ENCODE measurements at places on chromosomes 12 and 14.

DNA sequence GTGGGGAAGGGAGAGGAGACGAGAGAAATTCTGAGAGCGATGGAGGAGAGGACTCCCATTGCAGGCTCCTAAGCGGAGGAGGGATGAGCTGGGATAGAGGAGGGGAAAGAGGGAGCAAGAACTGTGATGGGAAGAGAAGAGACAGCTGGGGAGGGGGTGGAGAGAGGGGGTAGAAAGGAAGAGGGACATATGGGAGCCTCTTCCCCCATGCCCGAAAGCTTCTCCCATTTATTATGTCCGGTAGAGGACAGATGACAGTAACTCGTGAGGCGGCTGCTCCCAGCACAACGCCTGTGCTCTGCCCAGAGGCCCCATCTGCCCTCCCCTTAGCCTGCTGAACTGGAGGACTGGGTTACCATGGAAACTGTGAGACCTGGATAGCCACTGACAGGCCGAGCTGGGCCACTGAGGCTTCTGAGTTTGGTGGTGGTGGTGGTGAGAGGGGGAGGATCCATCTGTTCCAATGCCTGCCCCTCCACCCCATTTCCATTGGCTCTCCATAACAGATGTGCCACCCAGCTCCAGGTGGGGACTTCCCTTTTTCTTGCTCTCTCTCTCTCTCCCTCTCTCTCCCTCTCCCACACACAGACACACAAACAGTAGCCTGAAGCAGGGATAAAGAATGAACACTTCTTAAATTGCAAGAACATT lies 8.3 kb downstream of the CPNE6 start:
- DNase-seq = no peak

DNA sequence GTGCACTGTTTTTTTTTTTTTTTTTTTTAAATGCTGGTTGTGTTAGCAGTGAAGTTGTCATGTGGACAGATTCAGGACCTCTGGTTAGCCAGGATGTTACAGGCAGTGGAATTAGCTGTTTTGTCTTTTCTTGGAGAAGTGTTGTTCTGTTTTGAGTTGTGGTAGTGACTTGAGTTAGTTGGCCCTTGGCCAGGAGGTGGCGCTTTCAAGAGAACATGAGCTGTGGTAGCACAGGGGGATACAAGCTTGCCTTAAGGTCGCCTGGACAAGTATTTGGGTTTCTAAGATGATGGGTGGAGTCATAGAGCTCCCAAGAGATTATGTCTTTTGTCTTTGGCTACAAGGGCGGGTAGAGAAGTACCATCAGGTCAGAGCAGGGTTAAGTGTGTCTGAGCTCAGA lies 33.3 kb upstream of the CCDC198 start:
- no peak for DNase-seq

- DNase-seq = no peak
Observed at GRCh38 chr12:31235868-31236395, 90.0 kb downstream of the SINHCAF start.

- no peak for DNase-seq
Observed at GRCh38 chr12:62259631-62259992, 592 bp upstream of the USP15 start.

- DNase-seq = no peak
Observed at GRCh38 chr14:61451491-61451890, 130.1 kb downstream of the PRKCH start.

GRCh38 chr12:91968777-91969171 lies 176.9 kb downstream of the BTG1 start:
- DNase-seq = no peak

DNA sequence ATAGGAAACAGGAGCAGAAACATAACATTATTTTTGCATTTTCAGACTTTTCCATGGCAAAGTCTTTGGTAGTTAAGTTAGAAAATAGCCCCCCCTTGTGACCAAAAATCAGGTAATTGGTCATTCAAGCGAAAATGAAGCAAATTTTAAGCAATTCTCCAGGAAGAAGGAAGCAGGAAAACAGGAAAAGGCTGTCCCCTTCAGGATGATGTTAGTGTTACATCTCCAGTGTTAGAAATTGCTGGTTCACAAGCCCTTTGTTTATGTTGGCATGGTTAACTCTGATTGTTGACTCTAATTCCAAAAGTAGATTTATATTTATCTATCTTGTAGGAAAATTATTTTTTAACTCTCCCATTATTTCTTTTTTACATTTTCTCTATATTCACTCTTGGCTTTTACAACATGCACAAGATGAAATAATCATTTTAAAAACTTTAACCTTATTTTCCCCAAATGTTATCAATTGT lies 18.8 kb upstream of the GAS2L3 start:
- DNase-seq = no peak

- no peak for DNase-seq
Observed at GRCh38 chr12:65505386-65506121, 227.1 kb downstream of the MSRB3 start.

DNA sequence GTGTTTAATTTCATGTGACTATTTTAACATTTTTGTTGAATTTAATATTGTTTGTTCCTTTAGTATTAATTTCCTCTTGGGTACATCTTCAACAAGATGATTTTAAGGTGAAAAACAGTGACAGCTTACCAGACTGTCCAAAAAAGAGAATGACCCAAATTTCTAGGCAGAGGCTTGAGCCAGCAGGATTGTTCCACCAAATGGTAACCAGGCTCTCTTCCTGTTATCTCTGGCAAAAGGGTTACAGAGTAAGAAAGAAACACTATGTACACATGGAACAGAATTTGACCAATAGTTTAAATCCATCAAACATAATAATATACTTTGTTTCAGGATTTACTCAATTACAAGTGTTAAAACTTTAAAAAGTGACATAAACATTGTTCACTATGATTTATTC lies 39.0 kb downstream of the YAF2 start:
- DNase-seq = no peak

DNA sequence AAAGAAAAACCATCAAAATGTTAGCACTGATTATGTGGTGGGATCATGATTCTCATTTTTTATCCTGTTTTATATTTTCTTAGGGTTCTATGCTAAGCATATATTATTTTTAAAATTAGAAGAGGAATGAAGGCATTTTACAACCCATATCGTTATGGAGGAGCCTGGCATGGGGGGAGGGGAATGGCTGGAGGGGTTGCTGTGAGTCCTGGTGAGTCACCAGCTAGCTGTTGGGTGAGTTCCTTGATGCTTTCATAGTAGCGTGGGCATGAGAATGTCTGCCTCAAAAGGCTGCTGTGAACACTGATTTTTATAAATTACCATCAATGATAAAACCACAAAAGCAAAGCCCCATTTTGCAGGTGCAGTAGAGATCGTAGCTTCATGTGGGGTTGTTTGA lies 46.9 kb downstream of the C14orf132 start:
- DNase-seq = no peak

- peak; percentile 28 for DNase-seq
Observed at GRCh38 chr12:108634341-108634751, 652 bp upstream of the SELPLG start.

GRCh38 chr12:13090054-13090453 lies 13.4 kb downstream of the GSG1 start:
- DNase-seq = no peak

DNA sequence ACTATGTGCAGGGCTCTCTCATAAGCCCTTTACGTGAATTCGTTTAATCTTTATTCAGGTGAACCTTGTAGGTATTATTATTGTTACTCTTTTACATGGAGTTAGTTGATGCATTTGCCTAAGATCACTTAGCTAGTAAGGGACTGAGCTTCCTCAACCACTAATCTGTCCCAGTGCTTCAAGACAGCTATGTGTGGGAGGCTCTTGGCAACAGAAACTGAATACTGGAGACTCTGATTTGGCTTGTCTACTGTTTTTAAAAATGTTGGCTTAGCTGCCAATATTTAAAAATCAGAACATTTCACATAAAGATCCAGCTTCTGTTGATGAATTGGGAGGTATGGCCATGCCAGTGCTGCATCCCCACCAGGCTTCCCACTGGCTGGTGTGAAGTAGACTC lies 6.8 kb downstream of the KNTC1 start:
- DNase-seq = no peak

GRCh38 chr12:84696908-84697540 lies 215.6 kb downstream of the SLC6A15 start:
- no peak for DNase-seq

DNA sequence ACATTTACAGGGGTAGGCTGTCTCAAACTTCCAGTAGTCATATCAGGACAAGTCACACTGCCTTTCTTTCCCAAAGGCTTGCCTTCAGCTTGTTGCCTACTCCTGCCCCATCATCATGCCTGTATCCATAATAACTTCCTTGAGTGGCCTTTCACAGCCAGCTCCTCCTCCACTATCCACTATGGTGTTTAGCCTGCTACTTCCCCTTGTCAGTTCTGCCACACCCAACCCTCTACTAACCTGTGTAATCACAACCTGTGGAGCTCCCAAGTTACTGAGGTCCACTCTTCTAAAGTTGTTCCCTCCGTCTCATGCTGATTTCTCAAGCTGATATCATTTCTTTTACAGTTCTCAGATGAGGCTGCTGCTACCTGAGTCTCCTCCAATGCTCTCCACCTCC lies 159.9 kb downstream of the BMP4 start:
- DNase-seq = no peak

DNA sequence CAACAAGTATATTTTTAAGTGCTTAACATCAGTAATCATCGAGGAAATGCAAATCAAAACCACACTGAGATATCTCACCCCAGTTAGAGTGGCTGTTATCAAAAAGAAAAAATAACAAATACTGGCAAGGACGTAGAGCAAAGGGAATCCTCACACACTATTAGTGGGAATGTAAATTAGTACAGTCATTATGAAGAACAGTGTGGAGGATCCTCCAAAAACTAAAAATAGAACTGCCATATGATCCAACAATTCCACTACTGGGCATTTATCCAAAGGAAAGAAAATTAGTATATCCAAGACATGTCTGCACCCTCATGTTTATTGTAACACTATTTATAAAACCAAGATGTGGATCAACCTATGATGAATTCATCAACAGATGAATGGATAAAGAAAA lies 149.0 kb upstream of the PWP1 start:
- DNase-seq = no peak

- DNase-seq = no peak
Observed at GRCh38 chr12:1534748-1535147, 59.6 kb downstream of the FBXL14 start.

- DNase-seq = no peak
Observed at GRCh38 chr12:31011746-31012566, 61.7 kb upstream of the DDX11 start.

GRCh38 chr12:105382771-105383622 lies 52.5 kb downstream of the C12orf75 start:
- no peak for DNase-seq

GRCh38 chr14:104138718-104139459 lies 502 bp downstream of the KIF26A start:
- DNase-seq = no peak

- DNase-seq = no peak
Observed at GRCh38 chr12:82277582-82277981, 80.6 kb downstream of the CCDC59 start.

DNA sequence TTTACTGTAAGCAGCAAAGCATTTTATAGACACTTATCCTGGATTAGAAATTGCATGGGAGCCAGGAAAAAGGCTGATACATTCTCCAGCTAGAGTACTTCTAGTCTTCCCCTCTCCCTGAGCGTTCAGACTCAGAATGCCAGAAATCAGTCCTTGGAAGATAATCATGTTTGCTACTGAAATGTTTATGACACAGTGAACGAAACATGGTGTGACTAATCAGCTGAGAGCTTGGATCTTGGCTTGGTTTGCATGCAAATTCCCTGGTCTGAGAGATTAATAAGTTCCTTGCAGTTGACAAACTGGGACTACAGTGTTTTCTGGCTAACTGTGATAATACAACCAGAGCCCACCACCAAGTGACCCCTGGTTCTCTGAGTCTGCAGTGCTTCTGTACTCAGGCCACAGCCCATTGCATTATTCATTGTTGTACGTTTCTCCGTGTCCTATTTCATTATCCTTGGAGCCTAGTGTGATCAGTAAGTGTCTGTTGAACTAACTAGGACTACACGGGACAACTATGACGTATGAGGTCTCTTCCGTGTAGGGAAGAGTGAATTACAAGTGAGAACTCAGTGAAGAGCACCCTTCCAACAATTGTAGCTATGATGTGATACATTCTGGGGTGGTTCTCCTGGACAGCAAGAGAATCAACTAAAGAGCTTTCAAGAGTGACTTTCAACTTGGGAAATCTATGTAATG lies 34.6 kb upstream of the EVL start:
- DNase-seq = no peak

- DNase-seq = no peak
Observed at GRCh38 chr12:9133216-9133916, 17.6 kb upstream of the A2M start.

DNA sequence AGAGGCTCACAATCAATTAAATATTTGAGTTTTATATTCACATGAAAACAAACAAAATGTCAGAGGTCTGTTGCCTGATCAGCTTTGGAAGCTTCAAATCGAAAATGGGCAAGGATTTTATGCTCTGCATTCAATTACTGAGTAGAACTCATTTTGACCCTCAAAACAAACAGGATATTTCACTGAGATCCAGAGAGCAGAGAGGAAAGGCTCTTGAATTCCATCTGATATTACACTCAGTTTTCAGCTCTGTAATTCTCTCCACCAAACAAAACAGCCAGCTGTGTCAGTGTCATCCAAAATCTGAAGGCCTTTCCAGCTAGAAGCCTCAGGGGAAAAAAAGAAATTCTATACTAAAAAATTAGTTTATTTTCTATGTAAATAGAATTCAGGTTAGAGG lies 128.6 kb upstream of the FLRT2 start:
- DNase-seq = no peak

GRCh38 chr12:19200261-19200660 lies 70.7 kb downstream of the PLEKHA5 start:
- DNase-seq = no peak

GRCh38 chr12:80320121-80320678 lies 123.8 kb upstream of the PTPRQ start:
- DNase-seq = no peak

- DNase-seq = no peak
Observed at GRCh38 chr14:104931304-104931770, 6.7 kb downstream of the PLD4 start.

DNA sequence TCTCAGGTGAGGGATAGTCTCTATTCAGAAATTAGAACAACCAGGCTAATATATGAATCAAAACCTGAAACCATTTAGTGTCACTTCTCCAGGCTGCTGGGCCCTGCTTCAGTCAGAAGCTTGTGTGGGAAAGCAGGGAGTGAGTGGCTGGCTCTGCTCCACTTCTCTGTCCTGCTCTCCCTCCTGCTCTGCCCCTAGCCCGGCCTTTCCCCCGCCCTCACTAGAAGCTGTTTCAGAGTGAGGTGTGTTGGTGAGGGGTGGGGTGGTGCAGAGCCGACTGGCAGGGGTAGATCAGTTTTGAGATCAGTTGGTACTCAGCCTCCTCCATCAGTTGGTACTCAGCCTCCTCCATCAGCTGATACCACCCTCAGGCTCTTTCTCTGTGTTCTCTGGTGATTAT lies 7.0 kb upstream of the PPP1R1A start:
- DNase-seq = no peak

DNA sequence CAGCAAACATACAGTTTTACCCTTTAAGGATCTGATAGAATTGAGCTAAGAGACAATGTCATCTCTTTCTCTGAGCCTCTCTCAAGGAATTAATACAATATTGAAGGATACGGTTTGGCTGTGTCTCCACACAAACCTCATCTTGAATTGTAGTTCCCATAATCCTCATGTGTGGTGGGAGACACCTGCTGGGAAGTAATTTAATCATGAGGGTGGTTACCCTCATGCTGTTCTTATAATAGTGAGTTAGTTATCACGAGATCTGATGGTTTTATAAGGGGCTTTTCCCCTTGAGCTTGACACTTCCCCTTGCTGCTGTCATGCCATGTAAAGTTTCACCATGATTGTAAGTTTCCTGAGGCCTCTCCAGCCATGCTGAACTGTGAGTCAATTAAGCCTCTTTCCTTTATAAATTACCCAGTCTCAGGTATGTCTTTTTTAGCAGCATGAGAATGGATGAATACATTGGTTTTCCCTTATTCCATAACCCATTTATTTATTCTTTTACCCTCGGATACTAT lies 47.6 kb downstream of the TMEM30B start:
- DNase-seq = no peak

All from effector memory CD4-positive, alpha-beta T cell (primary cell).